Activated effector memory CD4-positive, alpha-beta T cell treated with Interleukin-2 at 50 U/mL for 16 hours (primary cell): ENCODE measurements at places on chromosomes 4 and X.

- DNase-seq, result no peak
Measured at GRCh38 chr4:168886351-168886750, 123.7 kb downstream of the CBR4 start.

DNA sequence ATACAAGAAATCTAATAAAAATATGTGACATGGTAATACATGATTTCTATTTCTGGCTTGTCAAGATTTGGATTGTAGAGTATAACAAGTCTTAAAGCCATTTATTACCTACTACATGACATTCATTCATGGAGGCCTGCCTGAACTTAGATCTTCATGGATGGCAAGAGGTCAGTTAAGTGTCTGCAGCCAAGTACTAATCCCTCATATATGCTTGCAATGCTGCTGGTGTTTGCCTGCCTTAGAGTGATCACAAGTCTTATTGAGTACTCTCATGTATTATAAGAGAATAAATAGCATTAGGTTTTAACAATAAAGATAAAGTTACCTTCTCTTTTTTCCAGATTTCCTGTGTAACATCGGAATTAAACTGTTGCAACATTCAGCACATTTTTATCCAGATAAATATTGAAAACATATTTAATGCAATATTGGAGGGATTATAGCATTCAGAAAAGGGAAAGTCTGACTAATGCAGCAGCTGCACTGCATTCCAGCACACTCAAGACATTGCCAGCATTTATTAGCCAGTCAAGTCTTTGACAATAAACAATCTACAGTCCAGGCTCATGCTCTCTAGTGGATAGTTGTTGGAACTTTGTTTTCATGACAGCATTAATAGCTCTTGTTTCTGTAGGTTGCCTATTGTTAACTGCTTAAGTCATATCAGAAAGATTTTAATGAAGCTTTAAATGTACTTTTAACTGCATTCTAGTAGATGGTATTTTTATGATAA, 737.1 kb downstream of the FAT4 start:
- no peak for DNase-seq

- DNase-seq, result no peak
Measured at GRCh38 chr4:149426461-149426860, 389.2 kb downstream of the IQCM start.

DNA sequence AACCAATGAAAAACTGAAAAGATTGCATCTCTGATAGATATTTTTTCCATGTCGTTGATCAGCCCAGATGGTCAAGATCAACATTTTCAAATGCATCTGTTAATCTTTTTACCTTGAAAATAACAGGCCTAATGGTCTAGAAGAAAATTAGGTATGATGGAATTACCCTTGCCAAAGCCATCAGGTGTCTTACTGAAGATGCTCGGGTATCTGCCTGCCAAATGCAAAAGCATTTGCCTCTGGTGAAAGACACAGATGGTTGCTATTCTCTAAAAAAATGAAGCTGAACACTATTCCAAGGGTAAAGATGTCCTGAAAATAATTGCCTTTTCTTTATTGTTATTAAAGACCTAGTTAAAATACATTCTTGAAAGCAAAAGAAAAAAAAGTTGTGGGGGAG, 126.0 kb downstream of the FNIP2 start:
- DNase-seq, result no peak

GRCh38 chr4:93617606-93618005, 210.9 kb upstream of the ATOH1 start:
- no peak for DNase-seq

DNA sequence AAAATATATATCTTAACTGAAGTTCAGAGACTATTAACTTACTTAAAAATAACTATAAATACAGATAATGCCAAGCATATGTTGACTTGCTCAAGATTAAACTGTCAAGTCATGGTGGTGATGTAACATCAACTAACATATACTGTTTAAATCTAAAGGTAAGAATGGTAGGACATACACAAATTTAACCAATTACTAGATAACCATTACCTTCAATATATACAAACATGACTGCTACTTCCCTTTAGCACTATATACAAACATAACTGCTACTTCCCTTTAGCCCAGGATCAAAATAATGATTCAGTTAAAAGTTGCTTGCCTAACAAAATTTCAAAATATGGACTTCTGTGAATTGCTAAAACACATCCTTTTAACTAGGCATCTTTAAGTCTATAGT, 14.9 kb downstream of the HNRNPD start:
- no peak for DNase-seq

DNA sequence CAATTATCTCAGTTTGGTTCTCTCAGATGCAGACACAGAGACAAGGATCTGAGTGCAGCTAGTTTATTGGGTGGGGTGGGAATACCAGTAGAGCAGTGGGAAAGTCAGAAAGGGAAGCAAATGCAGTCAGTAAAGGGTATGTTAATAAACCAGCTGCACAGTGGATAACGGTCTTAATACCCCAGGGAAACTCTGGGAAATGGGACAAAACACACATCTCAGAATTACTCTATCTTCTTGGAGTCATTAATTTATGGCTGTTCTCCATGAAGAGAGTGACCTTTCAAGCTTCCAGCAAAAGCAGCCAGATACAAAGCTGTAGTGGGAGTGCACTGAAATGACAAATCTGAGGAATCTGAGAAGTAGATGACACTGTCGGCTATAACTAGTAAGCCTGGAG, 73.3 kb upstream of the NALF2 start:
- DNase-seq, result no peak

GRCh38 chr4:147355847-147356246, 125.0 kb upstream of the EDNRA start:
- no peak for DNase-seq
